ENCODE measurements at places on chromosomes 4 and X.

DNA sequence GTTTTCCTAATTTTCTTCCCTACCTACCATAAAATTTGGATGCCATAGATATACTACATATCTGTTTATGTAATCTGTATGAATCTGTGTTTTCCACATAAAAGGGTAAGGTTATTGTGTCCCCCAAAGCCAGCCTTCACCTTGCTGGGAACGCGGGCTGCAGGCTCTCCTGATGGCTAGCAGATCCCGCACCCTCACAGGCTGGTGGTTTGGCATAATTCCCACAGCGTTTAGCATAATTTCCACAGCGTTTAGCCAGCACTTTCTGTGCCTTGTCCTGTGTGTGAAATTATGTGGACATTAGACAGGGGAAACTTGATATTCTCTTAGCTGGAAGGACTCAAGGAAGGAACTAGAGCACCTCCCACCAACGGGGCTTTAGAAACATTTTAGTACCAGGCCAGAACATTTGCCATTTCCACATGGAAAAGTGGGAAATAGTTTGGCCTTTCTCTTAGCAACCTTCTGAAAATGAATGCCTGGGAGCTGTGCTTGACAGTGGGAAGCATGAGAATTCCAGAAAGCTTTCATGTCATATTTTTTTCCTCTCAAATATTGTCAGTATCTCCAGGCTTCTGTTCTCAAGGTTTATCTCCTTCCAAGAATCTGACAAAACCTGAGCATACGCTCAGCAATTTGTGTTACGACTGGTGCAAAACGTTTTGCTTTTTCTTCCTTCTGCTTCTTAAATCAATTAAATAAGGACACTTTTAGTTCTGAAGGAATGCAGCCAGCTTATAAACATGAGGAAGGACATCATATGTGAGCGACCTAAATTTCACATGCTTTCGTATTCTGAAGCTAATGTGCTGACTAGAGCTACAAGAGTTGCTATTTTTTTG lies 67.9 kb downstream of the STK32B start:
- DNase-seq = peak; percentile 75

DNA sequence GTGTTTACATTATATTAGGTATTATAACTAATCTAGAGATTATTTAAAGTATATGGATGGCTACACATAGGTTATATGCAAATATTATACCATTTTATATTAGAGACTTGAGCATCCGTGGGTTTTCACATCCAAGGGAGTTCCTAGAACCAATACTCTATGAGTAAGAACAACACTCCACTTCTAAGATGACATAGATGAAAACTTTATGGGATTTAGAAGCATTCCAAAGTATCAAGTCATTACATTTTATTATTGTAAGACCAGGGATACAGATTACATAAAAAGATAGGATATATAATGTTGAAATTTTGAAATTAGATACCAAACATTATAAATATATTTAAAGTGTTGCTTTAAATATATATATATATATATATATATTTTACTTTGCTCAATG lies 207.0 kb downstream of the NAP1L3 start:
- no peak for DNase-seq

DNA sequence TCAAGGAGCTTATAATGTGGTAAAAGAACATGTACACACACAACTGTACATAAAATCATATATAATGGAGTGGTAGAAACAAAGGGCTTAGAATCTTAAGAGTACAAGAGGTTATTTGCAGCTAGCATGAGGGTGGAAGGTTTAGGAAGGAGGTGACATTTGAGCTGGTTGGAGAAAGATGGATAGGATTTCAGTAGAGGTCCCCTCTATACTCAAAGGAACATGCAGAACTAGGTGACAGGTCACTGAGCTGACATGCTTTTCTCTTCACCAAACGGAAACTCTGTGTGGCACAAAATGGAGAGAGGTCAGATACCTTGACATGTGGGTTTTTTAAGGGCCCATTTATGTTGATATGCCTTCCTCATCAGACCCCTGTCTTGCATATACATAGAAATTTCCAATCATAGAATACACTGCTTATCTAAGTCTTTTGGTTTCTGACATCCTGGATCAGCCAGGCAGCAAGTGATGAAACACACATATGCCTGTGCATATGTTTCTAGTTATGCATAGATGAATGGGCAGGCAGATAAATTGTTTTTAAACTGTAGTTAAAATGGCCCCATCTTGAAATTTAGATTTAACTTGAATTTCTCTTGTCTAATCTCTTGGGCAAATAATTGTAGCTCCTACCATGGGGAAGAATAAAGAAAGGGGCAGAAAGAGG lies 29.3 kb downstream of the CLCN5 start:
- DNase-seq = peak; percentile 23

GRCh38 chr4:24482871-24483270 lies 101.5 kb downstream of the DHX15 start:
- no peak for DNase-seq

DNA sequence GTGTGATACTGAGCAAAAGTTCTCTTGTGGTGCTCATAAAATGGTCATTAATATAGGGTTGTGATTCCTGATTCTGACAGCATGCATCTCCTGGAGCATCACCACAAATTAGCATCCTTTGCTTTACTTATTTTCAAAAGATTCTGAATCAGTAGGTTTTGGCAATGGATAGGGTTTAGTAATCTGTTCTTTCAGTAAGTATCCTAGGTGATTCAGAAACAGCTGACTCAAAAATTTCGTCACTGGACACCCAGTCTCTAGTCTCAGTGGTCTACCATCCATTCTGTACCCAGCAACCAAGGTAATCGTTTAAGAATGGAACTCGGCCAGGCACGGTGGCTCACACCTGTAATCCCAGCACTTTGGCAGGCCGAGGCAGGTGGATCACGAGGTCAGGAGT lies 4.1 kb downstream of the CBLL2 start:
- no peak for DNase-seq

GRCh38 chr4:138843616-138844015 lies 172.0 kb upstream of the NOCT start:
- no peak for DNase-seq

DNA sequence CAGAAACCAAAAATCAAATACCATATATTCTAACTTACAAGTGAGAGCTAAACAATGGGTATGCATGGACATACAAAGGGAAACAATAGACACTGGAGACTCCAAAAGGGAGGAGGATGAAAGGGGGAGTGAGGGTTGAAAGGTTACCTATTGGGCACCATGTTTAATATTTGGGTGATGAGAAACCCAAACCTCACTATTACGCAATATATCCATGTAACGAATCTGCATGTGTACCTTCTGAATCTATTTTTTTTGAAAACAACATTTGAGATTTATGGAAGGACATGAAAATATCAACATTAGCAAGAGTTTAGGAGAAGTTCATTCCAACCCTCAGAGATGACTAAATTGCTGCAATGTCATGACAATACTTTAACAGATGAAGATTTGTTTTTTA lies 586.1 kb downstream of the GBA3 start:
- DNase-seq = no peak

DNA sequence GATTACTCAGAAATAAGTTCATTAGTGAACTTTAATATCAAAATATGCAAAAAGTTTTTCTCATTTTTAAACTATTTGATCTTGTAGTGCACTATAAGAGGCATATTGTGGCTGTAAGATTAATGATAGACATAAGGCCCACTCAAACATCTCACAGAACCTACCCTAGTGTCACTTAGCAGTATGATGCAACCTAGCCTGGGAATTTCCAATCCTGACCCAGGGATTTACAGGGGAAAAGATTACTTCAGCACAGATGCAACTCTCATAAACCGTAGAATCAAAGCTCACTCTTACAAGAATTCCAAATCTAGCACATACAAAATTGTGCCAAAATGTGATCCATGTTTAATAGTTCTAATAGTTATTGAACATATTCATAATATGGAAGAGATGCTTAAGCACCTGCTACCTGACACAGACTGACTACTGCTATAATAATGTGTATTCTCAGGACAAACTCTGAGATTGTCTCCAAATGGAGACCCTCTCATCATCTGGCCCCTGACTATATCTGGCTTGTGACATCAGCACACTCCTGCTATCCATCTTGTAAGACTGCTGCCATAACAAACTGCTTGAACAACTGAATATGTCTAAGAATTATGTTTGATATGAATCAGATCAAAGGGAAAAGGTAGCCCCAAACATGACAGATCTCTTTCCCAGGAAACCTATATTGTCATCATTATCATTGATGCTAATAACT lies 271.9 kb downstream of the PABPC4L start:
- no peak for DNase-seq

DNA sequence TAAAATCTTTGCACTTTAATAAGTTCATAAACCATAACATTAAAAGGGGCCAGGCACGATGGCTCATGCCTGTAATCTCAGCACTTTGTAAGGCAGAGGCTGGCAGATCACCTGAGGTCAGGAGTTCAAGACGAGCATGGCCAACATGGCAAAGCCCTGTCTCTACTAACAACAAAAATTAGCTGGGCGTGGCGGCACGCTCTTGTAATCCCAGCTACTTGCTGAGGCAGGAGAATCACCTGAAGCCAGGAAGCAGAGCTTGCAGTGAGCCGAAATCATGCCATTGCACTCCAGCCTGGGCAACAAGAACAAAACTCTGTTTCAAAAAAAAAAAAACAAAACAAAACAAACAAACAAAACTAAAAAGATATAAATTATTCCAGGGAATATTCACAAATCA lies 595.2 kb upstream of the LCORL start:
- no peak for DNase-seq

- no peak for DNase-seq
Observed at GRCh38 chrX:120015145-120016067, 62.1 kb downstream of the RHOXF2B start.

- DNase-seq = no peak
Observed at GRCh38 chr4:79913581-79913980, 159.4 kb downstream of the ANTXR2 start.

- DNase-seq = no peak
Observed at GRCh38 chr4:76012388-76012801, 5.1 kb upstream of the CXCL9 start.

DNA sequence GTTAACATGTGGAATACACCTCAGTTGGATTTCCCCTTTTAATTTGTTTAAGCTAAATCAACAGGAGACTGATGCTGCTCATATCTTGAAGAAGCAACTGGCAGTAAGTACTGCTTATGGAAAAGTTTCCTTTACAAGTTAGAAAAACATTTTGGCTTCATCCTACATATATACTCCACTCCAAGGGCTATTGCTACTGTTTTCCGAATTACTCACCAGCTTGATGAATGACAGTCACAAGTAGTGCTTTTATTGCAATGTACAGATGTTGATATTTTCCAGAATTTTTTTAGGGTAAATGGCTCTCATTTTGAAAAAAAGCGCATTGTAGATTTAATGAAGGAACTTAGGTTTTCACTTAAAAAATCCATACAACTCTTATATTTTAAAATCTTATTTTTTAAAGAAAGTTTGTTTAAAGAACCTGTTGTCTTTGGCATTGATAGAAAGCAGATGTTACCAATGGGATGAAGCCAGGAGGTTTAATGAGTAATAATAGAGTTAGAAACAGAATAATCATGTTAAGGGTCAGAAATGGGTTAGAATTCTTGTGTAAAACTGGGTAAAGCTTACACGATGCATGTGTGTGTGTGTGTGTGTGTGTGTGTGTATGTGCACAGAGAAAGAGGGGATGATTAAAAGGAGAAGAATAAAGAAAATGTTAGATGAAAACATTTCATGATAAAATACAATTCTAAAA lies 272.9 kb downstream of the CFAP299 start:
- DNase-seq = peak; percentile 82

- DNase-seq = no peak
Observed at GRCh38 chr4:19372390-19372789, 879.3 kb upstream of the SLIT2 start.

DNA sequence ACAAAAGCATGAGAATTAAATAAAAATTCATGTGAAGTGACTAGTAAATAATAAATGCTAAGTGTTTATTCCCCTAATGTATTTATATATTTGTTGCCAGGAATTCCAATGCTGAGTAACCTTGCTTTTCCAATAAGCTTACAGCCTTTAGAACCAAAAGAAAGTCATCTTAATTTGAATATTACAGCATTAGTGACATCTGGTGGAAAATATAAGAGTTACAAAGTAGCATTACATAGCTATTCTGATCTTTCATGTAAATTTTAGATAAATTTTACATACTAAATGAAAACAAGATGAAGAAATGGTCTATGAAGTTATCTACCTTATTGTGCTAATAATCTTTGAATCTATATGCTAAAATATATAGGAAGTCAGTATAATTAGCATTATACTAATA lies 10.4 kb downstream of the MAD2L1 start:
- peak; percentile 54 for DNase-seq

DNA sequence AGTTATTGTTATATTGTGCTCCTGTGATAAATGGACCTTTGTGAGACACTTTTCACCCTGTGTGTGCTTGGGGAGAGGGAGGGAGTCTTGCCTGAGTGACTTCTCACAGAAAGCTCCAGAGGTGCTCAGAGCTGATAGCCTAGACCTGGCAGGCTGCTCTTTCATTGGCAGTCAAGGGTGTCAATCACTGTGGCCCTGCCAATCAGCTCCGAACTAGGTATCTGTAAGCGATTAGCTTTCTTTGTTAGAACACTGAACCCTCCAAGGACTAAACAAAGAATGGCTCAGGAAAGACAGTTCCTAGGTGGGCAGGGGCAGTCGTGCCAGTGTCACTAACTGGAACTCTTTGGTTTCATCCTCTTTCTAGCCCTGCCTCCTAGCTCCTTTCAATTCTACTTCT lies 2.7 kb upstream of the NALF2 start:
- DNase-seq = no peak

DNA sequence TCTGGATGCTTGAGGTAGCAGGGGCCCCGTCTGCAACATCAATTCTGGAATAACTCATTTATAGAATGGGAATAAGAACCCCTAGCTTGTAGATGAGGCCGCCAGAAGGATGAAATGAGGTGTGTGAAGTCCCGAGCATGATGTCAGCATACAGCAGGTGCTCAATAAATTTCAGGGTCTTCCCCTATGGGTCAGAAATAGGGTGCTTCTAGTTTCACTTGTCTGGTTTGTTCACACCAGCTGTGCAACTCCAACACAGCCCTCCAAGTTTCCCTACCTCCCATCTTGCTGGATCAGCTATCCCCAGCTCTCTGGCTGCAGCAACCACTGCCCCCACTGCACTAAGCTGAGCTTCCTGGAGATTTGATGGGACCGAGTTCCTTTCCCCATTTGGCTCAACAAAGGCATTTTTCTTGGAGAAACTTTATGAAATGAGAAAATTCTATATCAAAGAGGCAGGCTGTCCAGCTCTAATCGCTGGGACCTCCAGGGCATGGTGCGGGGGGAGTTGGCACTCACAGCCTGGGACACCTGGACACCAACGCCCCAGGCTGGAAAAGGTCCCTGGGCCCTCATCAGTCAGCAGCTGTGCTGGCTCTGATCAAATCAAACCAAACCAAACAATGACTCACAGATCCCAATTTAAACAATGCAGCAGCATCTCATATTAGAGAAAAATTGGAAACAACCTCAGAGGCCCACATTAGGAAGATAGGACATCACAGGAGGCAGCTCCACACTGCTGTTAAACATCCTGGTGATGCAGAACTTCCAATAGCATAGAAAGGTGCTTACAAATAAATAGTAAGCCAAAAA lies 13.3 kb downstream of the SLC2A9 start:
- DNase-seq = peak; percentile 97

- peak; percentile 40 for DNase-seq
Observed at GRCh38 chr4:147846318-147847155, 114.6 kb downstream of the ARHGAP10 start.

DNA sequence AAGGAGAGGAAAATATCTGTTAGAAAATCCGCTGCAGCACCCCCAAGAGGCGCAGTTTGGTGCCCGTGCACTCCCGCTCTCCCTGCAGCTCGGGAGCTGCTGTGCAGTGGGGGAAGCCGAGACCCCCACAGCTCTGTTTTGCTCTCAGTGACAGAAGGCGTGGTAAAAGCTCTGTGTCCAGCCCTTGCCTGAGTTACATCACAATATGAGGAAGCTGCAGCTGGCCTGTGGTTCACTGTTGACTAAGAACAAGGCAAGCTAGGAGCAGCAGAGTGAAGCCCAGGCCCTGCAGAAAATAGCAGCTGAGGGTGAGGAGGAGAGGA lies 88.5 kb upstream of the ADRA2C start:
- no peak for DNase-seq

Measured in muscle of leg (tissue), 16 donors.